ENCODE measurements at places on chromosomes 5 and 9.
A peak's percentile ranks its signal among the peaks of the same experiment; 100 is the strongest.

DNA sequence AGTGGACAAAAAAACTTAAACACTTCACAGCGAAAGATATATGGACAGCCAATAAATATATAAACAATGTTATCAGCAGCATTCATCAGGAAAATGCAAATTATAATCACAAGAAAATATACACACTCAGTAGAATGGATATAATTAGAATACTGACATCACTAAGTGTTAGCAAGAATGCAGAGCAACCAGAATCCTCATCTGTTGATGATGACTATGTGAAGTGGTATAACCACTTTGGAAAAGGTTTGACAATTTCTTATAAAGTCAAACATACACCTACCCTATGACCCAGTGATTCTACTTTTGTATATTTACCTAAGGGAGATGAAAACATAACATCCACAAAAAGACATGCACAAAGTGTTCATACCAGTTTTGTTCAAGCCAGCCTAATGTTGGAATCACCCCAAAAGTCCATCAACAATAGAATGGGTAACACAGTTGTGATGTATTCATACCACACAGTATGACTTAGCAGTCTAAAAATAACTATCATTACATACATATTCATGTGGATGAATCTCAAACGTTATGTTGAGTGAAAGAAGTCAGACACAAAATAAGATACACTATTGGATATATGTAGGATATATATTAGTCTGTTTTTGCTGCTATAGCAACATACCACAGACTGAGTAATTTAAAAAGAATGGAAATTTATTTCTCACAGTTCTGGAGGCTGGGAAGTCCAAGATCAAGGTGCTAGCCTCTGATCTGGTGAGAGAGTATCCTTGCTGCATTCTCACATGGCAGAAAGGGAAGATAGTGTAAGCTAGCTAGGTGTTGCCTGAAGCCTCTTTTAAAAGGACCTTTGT lies 148.8 kb upstream of the ADAMTSL1 start:
- DNase-seq, result no peak

DNA sequence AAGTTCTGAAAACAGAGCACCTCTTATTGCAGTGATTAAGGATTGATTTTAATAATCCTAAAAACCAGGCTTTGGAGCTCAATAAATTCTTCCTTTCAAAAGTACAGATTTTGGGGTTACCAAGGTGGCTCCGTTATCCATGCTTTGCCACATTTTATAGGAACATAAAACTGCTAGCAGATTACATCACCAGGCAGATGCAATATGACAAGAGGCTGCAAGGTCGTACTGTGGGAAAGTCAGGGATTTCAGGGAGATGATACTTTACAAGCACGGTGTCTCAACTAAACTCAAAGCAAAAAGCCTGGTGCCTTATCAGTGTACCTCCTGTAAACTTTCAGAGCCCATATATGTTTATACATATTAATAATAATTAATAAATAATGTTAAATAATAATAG lies 28.6 kb downstream of the ADAMTSL1 start:
- DNase-seq, result no peak

DNA sequence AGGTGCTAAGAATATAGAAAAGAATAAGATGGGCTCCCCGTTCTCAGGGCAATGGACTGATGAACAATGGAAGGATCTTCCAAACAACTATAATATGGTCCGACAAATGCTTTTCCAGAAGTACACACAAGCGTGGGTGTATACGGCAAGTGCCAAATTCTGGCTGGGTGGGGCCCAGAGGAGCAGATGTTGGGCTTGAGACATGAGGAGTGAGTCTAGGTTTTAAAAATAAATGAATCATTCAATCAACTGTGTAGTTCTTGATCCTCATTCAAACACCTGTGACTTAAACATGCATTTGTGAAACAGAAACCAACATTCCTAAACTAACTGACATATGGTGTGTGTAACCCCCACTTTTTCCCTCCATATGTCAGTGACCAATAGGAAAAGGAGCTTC lies 47.9 kb downstream of the MFAP3 start:
- no peak for DNase-seq

GRCh38 chr5:15008921-15009320 lies 137.3 kb upstream of the ANKH start:
- no peak for DNase-seq

GRCh38 chr5:139108063-139108824 lies 89.9 kb downstream of the SIL1 start:
- DNase-seq, result no peak

DNA sequence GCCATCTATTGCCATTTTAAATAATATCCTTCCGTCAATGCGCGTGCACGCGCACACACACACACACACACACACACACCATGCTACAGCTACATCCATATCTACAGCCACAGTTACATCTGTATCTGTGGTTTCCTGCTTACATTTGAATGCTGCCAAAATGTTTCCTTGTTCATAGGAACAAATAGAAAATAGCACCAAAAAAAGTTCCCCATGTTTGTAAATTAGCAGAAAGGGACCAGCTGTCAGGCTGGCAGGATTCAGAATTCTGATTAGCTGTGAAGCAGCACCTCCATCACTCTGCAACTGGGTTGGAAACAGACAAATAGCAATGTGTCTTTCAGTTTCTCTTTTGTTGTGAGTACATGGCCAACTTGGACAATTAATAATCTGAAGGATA lies 601.5 kb downstream of the IRX1 start:
- no peak for DNase-seq

DNA sequence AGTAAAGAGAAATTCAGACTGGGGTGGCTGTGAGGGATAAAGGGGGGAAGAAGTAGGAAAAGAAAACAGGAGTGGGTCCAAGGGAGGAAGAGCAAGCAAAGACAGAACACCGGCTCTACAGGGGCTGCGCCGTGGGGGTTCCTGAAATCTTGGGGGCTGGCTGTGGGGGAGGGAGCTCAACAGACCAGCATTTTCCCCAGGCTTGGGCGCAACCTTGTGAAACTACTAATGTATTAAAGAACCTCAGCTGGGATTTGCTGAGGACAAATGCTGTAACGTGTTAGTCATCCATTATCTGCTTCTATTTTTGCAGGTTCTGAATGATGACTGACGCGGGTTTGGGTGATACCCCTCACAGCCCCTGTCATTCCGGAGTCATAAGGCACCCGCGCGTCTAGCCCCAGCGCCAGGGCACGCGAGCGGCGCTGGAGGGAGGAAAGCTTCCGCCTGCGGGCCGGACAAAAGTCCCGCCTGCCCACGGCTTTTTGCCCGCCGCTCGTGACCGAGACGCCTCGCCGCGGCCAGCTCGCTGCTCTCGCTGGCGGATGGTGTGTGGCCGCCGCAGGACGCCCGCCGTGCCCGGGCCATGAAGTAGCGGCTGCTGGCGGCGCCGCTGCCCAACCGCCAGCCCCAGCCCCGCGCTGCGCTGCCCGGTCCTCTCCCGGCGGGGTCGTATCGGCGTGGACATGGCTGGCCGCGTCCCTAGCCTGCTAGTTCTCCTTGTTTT lies 110.6 kb downstream of the PAM start:
- no peak for DNase-seq

- DNase-seq, result no peak
These were observed 44.2 kb downstream of the FAF2 start for GRCh38 chr5:176492431-176492830.

- no peak for DNase-seq
These were observed 389.3 kb upstream of the IRX4 start for GRCh38 chr5:2272039-2272438.

- no peak for DNase-seq
These were observed 82.4 kb upstream of the SELENOP start for GRCh38 chr5:42894057-42894456.

- DNase-seq, result no peak
These were observed 14.2 kb upstream of the RALGDS start for GRCh38 chr9:133135146-133135745.

DNA sequence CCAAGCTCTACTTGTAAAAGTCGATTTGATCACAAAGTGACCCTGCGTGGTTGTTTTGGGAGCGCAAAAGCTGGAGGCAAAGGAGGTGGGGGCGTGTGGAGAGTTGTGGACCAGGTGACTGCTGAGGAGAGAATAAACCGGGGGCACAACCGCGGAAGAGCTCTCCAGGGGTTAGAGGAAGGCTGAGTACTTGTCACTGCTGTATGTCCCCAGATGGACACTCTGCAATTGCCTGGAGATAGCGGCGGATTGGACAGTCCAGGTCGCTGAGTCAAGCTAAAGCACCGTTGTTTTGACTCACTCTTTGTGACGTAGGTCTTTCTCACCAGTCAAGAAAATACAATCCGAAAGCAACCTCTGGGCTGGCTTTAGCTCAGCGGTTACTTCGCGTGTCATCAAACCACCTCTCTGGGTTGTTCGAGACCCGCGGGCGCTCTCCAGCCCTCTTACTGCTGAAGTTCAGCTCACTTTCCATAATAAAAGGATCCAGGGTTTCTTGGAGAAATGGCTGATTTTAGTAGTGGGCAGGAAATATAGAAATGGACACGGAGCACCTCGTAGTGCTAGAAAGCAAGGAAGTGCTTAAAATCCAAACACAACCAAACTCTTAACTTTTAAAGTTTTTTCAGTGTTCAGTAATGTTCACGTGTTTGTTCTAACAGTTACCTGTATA lies 25.7 kb downstream of the ZMAT2 start:
- peak; percentile 32 for DNase-seq

GRCh38 chr5:9015260-9015936 lies 530.5 kb downstream of the SEMA5A start:
- DNase-seq, result no peak

GRCh38 chr9:117122102-117122501 lies 292.8 kb downstream of the ASTN2 start:
- DNase-seq, result no peak

- no peak for DNase-seq
These were observed 205.4 kb upstream of the GHR start for GRCh38 chr5:42217791-42218190.

DNA sequence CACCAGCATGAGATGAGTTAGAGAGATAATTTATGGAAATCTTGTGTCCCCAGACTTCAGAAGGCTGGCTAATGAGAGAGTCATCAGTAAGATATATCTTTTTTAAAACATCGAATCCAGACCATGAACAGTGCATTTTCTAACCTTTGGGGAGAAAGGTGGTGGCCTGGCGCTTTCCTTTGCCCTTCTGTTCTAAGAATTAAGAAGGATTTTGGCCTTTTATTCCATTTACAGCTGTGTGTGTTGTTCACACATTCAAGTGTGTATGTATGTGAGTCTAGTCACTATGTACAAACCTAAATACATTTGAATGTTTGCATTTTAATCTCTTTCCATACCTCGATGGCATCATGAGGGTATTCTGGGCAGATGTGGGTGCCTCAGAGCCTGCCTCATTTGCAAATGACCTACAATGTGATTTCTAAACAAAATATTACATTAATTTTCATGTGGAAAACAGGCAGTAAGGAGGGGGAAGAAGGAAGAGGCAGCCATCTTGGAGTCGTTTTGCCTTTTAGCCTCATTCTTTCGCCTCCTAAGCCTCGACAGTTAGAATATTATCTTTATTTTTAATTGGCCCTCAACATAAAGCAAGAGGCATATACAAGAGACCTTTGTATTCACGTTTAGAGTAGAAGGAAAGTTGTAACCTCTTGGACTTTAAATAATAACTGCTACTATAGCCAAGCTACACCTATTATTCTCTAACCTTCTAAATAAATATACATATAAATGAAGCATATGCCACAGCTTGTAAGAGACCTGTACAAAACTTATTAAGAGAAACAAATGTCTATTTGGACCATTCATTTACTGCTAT lies 125.3 kb upstream of the TMEM161B start:
- DNase-seq, result no peak

DNA sequence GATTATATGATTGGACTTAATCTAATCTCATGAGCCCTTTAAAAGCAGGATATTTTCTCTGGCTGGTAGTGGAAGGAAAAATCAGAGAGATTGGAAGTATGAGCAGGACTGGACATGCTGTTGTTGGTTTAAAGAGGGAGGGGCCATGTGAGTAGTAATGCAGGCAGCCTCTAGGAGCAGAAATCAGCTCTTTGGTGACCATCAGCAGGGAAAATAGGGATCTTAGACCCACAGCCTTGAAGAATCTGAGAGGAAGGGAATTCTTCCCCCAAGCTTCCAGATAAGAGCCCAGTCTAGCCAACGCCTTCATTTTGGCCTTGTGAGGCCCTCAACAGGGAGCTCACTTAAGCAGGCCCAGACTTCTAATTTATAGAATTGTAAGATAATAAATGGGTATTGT lies 9.5 kb downstream of the SH3GL2 start:
- no peak for DNase-seq
